Effector memory CD8-positive, alpha-beta T cell (primary cell): ENCODE measurements at places on chromosomes 11 and 22.

DNA sequence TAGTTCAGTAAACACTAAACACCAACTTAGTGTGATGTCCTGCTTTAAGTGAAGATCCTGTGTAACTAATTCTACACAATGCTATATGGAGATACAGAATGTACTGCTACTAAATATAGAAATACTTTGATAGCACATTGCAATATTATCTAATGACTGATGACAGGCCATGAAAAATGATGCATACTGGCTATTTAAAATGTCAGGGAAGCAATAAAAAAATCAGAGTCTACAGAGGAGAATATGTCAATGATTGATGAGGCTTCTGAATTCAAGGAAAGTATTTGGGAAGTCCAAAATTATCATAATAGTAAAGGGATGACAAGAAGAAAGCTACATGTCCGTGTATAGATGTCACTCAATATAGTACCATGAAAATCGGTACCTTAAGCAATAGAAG lies 55.3 kb downstream of the GUCY1A2 start:
- DNase-seq = no peak

- peak; percentile 20 for DNase-seq
Observed at GRCh38 chr11:95088946-95089619, 563 bp upstream of the ENDOD1 start.

DNA sequence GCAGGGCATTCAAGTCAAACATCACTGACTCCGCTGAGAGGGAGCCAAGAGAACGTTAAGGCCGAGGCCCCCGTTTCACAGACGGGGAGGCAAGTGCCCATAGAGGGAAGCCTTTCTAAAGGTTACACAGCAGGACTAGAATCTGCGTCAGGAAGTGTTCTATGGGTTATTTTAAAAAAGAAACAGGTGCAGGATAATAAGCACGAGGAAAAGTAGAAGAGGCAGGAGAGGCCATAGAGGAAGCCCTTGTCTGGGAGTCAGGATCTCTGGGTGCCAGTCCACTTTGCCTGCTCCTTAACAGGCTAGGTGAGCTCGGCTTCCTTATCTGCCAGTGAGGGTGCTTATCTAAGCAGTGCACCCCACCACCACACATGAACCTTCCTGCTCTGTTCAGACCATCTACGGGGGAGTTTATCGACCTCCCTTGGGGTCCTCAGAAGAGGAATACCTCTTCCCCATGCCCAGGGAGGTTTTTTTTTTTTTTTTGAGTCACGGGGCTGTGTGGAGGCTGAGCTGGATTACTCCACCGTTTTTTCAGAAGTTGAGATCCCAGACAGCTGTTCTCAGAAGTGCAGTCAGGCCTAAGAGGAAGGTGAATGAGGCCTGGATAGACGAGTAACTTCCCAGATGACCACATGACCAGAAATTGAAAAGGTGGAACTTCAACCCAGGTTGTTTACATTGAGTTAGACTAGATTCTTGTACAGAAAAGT lies 1.2 kb upstream of the FCHSD2 start:
- no peak for DNase-seq

GRCh38 chr22:46653596-46653995 lies 33.4 kb downstream of the GRAMD4 start:
- no peak for DNase-seq

DNA sequence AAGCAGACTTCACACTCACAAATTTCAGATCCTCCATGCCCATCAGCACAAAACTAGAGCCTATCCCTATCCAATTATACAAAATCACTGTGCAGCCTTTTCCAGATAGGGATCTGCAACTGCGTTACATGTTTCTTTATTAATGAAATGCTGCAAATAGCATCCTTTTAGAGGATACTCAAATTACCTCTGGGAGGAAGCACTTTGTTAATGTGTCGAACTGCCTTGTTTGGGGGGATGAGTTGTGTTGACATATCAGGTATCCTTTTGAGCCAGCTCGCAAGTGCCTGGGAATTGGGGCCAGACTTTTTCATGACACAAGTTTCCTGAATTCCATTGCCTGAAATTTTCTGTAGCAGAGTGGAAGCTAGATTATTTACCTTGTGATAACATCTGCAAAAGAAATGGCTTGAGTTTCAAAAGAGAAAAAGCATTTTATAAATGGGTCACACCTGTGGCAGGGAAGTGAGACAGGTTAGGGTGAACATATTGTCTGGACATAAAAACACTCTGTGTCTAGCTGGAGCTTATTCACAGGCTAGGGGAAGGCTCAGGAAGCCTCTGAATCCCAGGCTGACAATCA lies 299.1 kb upstream of the MTNR1B start:
- no peak for DNase-seq

DNA sequence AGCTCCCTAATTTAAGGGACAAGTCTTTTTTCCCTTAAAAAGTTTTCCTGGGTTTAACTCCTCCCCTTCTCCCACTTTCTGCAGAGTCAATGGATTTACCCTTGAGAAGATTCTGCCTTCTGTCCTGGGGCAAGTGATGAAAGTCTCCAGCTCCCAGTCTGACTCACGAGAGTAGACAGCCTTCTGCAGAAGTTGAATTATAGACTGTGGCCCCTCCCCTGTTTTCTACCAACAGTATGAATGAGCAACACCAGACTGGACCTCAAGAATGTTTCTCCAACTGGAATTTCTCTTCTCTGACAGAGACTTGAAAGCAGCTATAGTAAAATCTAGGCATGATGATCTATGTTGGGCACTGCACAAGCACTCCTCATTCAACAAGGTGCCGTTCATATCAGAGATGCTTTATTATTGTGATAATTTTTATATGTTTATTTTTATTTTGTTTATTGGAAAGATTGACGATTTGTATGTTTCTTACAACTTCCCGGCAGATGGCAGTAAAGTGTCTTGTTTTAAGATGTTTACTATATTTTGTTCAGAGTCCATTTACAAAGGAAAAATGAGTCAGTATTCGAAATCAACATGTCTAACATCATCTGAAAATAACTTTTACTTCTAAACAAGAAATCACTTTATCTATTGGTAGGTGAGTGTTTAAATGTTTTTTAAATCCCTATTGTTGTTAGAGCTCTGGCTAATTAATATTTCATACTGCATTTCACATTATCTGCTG lies 56.6 kb downstream of the LMO2 start:
- DNase-seq = no peak

DNA sequence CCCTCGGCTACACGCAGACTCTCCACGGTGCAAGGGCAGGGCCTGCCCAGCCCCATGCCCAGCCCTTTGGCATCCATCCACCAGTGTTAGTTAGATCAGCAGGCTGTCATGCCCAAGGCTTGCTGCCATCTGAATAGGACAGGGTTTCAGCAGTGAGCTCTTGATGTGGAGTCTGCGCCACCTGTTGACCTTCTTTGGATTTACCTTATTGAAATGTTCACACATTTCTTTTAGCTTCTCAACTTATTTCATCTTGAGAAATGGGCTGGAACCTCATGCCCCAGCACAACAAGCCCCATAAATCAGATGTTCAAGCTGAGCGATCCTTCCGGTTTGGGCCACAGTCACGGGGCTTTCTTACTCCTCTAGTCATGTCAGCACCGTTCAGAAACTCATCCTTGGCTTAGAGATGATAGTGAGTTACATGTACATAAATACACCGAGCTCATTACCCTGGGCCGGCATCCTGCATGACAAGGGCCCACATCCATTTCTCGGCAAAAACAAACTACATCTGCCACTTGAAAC lies 61.7 kb downstream of the PARVB start:
- no peak for DNase-seq
